Mucosa of descending colon (tissue), 3 donors: ENCODE measurements at places on chromosomes 16 and 17. TPM values are rescaled to one million over a fixed set of nuclear protein-coding genes. Genes with fewer than 3 reads are reported as not detected.

DNA sequence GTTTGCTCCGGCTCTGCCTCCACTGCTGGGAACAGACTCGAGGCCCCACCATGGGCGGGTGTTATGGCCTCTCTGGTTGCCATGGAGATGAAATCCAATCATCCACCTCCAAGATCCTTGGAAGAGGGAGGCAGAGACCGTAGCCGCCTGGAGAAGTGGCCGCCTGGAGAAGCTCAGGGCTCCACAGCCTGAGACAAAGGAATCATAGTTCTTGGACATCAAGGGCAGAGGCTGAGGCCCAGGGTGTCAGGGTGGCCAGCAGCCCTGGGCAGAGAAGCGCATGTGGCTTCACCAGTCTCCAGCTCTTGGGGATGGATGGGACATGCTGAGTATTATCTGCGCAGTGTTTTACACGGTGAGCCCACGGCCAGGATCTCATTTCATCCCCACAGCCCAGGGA is 36.2 kb downstream of the ABR start:
- no peak for DNase-seq

- no peak for DNase-seq
These were observed 643 bp downstream of the HIGD1B start for GRCh38 chr17:44848257-44848795.

DNA sequence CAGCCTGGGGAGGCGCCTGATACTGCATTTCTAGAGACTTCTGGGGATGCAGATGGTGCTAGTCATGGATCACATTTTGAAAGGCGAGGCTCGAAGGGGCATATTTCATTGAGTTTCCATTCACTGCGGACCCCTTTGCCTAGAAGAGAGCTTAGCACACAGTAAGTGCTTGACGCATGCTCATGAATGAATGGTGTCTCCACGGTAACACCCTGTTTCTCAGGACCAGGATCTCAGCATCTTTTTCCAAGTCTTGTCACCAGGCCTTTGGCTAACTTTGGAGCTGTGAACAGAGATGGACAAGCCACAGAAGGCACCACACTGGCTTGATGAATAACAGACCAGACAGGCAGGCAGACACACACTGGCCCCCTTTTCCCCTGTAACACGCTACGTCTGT is 151.3 kb downstream of the FOXL1 start:
- DNase-seq = no peak

DNA sequence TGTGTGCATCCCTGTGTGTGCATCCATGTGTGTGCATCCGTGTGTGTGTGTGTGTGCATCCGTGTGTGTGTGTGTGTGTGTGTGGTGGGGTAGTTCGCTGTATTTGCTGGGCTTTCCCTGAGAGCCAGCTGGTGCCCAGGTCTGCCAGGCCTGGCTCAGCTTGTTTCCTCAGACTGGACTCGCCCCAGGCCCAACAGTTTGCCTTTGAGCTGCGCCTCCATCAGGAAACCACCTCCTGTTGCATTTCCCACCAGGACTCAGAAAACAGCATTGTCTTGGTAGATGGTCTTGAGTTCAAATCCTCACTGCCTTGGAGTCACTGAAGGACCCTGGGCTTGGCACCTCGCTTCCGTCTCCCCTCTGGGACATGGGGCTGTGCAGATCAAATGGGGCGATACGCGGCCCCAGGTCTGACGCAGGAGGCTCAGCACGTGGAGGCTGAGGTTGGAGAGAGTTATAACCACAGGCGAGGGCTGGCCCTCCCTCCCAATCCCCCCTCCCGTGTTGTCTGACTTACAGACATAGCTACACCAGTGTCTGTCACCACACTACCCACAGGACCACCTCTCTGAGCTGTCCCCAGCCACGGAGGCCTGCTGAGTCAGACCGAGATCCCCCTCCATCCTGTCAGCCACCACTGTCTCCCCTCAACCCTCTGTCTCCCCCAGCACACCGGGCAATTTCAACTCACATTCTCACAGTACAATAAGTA is 4.7 kb downstream of the ITGAE start:
- peak; percentile 59 for DNase-seq

- DNase-seq = no peak
These were observed 161.8 kb downstream of the RPTOR start for GRCh38 chr17:80706463-80706867.

GRCh38 chr16:22786284-22786683 is 27.7 kb upstream of the HS3ST2 start:
- DNase-seq = no peak

- DNase-seq = no peak
These were observed 10.7 kb downstream of the CRHR1 start for GRCh38 chr17:45794840-45795239.

DNA sequence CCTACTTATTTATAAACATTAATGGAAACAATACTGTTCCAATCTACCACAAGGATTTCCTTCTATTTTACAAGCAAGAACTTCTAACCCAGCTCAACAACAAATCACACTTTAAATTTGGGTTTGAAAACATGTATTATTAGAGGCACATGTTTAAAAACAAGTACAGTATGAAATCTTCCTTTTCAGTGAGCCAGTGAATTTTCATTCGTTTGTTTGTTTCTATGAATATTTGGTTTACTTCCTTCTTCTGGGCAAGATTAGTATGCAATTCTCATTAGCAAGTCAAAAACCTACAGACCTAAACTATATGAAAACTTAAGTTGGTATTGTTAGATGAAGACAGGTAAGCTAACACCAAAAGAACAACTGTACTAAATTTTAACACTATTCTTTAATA is 25.7 kb downstream of the SLFN12 start:
- no peak for DNase-seq

- peak; percentile 70 for DNase-seq
These were observed at the start of gene SLC46A1 for GRCh38 chr17:28405632-28406472. Gene SLC46A1, minus strand, starts transcription at chr17:28406212. Its CDS starts 98 bp downstream, at chr17:28406114.

GRCh38 chr16:15951852-15952251 is 2.4 kb downstream of the ABCC1 start:
- DNase-seq = no peak

GRCh38 chr17:48413613-48414405 is 16.2 kb downstream of the SKAP1 start:
- DNase-seq = no peak

DNA sequence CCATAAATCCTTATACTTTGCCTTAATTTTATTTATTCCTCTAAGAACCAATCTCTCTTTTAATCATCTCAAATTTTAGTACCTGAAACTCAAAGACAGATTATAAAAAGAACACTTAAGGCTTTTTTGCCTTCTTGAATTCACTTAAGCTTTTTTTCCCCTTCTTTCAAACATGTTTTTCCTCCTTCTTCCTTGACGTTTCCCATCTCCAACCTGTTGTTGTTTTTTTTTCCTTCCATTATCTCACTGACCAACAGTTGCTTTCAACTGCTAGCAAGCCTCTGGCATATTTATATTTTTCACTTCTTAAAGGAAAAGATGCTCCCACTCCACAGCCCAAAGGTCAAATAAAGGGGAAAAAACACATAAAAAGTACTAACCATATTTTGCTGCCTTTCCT is 32.2 kb downstream of the SPOP start:
- no peak for DNase-seq

The ST6GALNAC2 gene
- total RNA-seq = 11.1 TPM

The CUEDC1 gene
- total RNA-seq = 46.8 TPM

The CLDN7 gene
- total RNA-seq = 1,244 TPM

The RAMP2 gene
- 10.3 TPM for total RNA-seq

The ATF7IP2 gene
- 11.0 TPM for total RNA-seq

The CKLF gene
- total RNA-seq = 42.0 TPM

The CYLD gene
- total RNA-seq = 24.7 TPM

The KCNH6 gene
- 0.58 TPM for total RNA-seq

The PNMT gene
- 2.0 TPM for total RNA-seq
